ENCODE measurements at places on chromosomes 5 and 9.

DNA sequence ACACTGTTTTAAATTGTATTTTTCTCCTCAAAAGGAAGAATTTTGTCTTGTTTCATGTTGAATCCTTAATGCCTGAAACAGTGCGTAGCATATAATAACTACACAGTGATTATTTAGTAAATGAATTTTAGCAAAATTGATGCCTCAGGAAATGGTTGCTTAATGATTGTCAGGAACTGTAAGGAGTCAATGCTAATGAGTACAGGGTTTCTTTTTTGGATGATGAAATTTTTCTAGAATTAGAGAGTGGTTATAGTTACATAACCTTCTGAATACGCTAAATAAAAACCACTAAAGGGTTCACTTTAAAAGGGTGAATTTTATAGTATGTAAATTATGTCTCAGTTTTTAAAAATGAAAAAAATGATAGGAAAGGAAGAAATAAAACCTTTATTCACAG lies 14.9 kb downstream of the FAM151B start:
- no peak for DNase-seq

DNA sequence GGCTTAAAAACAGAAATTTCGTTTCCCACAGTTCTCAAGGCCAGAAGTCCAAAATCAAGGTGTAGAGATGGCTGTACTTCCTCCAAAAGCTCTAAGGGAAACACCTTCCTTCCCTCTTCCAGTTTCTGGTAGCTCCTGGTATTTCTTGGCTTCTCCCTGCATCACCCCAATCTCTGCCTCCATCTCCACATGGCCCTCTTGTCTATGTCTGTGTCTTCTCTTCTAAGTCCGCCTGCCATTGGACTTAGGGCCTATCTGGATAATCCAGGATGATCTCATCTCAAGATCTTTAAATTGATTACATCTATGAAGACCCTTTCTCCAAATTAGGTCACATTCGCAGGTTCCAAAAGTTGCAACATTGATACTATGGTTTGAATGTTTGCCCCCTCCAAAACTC lies 105.6 kb downstream of the ATPSCKMT start:
- no peak for DNase-seq

GRCh38 chr5:172897481-172898217 lies 61.6 kb upstream of the RPL26L1 start:
- no peak for DNase-seq

DNA sequence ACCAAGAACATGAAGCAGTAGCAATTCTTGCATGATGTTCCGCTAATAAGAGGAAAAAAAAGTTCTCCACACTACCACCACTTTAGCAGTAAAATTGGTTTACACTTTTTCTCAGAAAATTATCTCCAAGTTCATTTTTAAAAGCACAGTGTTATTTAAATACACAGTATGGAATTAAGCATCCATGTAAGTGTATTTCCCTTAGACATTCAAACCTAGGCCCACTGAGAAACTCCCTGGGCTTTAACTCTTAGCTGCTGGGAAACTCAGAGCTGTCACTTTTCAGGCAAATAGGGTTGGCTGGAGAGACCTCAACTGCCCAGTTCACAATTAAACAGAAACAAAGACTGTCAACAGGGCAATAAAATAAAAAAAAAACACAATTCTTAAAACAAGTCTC lies 2.7 kb downstream of the GNAQ start:
- DNase-seq, result no peak

GRCh38 chr5:153926201-153926600 lies 112.5 kb downstream of the FAM114A2 start:
- DNase-seq, result no peak

- no peak for DNase-seq
Measured at GRCh38 chr5:72407541-72407940, 87.4 kb downstream of the PTCD2 start.

DNA sequence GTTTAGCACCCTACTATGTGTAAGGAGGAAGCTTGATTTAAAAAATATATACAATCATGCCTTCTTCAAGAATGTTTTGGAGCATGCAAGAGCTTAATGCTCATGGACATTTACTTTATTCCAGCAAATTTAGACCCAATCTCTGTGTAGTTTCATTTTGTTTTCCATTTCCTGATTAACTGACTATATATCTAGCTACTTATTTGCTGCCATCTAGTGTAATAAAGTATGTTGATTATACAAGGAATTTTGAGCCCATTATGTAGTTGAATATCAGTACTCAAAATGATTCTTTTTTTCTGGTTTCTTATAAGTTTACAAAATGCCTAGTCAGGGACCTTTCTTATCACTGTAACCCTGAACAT lies 100.0 kb upstream of the CCDC152 start:
- DNase-seq, result no peak

DNA sequence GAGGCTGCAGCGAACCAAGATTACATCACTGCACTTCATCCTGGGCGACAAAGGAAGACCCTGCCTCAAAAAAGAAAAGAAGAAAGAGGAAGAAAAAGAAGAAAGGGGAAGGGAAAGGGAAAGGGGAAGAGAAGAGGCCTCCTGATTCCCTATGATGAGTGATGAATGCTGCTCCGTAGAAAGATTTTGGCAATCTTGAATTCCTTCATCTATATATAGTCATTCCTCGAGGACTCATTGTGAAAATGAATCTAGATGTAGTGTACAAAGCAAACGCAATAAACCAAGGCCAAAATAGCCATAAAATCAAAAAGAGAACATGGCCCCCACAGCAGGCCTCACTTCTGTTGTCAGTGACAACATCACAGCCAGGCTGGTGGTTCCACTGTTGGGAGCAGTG lies 218.0 kb downstream of the DCP2 start:
- DNase-seq, result no peak

DNA sequence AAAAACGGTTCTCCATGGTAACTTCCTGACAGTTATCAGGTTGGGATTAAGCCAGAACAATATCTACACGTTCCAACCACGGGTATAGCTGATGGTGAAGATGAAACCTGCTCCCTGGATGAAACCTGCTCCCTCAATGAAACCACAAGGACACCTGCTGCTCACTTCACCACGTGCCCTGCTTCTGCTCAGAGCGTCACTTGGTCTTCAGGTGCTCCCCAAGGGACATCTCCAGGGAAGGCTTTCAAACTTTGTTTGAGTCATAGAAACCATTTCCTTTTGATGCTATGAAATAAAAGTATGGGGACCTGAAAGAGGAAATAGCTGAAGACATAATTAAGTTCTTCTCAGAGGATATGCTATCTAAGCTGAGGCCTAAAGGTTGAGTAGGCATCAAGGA lies 242.4 kb downstream of the MED10 start:
- DNase-seq, result no peak

DNA sequence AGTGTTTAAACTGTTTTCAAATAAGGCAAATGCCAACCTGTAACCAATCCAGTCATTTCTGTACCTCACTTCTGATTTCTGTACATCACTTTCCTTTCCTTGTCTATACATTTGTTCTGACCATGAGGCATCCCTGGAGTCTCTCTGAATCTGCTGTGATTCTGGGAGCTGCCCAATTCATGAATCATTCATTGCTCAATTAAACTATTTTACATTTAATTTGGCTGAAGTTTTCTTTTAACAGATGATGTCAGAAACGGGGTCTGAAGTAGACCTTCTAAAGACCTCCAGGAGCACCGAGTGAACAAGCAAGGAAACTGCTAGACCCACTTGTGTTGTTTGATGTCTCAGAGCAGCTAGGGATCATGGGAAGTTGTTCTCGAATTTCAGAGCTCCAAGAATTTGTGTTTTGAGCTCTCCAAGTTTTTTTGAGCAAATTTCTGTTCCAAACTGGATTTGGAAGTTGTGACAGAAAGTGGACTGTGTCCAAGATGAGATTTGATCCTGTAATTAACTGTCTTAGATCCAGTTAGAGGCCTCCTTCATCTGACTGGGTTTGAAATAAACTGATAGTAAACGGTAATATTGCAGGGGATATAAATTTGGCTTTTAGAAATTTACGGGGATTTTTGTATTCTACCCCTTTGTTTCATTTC lies 490.8 kb upstream of the ST8SIA4 start:
- DNase-seq, result no peak
